ENCODE measurements at places on chromosomes 16 and 17. TPM values are rescaled to one million over a fixed set of nuclear protein-coding genes. Genes with fewer than 3 reads are reported as not detected.

The PRCD gene
- 3.3 TPM for total RNA-seq

The KRT23 gene
- 86.5 TPM for total RNA-seq

The CFAP97D1 gene
- 0.07 TPM for total RNA-seq

The CDC6 gene
- 1.4 TPM for total RNA-seq

The GOSR1 gene
- 38.7 TPM for total RNA-seq

The PER1 gene
- 74.1 TPM for total RNA-seq

The TEKT5 gene
- 0.34 TPM for total RNA-seq

The KRT28 gene
- total RNA-seq: not detected

The RNF222 gene
- total RNA-seq: 1.4 TPM

The LPO gene
- 0.21 TPM for total RNA-seq

The PABPN1L gene
- not detected for total RNA-seq

The ZNF469 gene
- under 0.01 TPM for total RNA-seq

The TIGD7 gene
- 7.9 TPM for total RNA-seq

The RPL19 gene
- total RNA-seq: 2,184 TPM

The HAS3 gene
- total RNA-seq: 203 TPM

The ACSF2 gene
- total RNA-seq: 37.2 TPM

The DPEP3 gene
- not detected for total RNA-seq

The CCL17 gene
- total RNA-seq: not detected

The RAB26 gene
- 0.28 TPM for total RNA-seq

The SLC38A7 gene
- 22.9 TPM for total RNA-seq

The CASKIN1 gene
- 0.34 TPM for total RNA-seq

The TBX2 gene
- not detected for total RNA-seq

The NTN1 gene
- under 0.01 TPM for total RNA-seq

The KCNH4 gene
- total RNA-seq: not detected

The ABCC11 gene
- total RNA-seq: 0.34 TPM

The APRT gene
- total RNA-seq: 82.1 TPM

The SAMD14 gene
- total RNA-seq: 0.28 TPM

The CDK3 gene
- total RNA-seq: 1.8 TPM

The SOCS1 gene
- total RNA-seq: 1.9 TPM

The ITGAX gene
- not detected for total RNA-seq

The TLCD3B gene
- not detected for total RNA-seq

The SCARF1 gene
- total RNA-seq: 0.43 TPM

The SPNS3 gene
- total RNA-seq: not detected

The GPR179 gene
- 0.14 TPM for total RNA-seq

The SGCA gene
- 0.28 TPM for total RNA-seq

The KRT32 gene
- total RNA-seq: not detected
